Activated CD4-positive, alpha-beta T cell treated with anti-CD3 and anti-CD28 coated beads, Interleukin-2, amount 50 U/mL, for 16 hours (primary cell): ENCODE measurements at places on chromosomes 1 and 21.

GRCh38 chr1:226332947-226333346, 24.0 kb upstream of the LIN9 start:
- no peak for DNase-seq

DNA sequence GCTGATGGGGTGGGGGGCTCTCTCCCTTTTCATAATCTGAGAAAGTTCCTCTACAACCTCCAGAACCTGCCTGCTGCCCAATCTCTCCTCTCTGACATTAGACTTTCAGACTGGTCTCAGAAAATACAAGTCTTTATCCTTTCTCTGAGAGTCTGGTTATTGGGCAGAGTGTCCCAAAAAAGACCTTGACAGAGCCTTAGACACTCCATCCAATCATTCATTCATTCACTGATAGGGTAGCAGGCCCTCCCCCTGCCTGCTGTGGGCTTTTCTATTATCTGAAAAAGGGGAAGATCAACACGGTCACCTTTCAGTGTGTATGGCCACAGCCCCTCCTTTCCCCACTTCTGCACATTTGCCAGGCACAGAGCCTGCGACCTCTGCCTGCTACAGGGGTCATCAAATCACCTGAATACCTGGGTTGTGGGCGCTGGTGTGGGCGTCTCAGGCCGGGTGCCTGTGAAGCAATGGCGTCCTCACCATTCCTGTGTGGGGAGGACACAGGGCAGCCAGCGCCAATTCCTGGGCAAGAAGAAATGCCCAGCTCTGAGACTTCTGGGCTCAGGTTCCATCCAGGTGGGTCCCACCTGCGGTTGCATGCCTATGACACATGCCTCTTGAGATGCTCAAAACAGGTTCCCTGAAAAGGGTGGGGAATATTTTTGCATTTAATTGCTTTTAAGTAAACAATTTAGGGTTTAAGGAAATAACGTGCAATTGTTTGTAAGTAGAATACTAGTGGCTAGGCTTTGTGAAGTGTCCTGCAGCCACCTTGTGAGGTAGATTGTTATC, 52.8 kb downstream of the ELK4 start:
- no peak for DNase-seq

DNA sequence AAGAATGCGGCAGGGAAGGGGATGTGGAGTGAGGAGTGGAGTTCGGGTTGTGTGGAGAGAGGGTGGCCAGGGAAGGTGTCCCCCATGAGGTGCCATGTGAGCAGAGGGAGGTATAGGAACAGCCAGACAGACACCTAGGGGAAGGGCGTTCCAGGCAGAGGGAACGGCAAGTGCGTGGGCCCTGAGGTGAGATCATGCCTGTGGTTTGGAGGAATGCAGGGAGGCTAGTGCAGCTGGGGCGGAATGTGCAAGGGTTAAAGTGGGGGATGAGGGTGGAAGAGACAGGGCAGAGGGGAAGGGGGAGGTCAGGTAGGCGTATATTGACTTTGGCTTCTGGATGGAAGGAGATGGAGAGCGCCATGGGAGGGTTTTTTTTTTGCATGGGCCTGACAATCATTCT, 31.6 kb upstream of the PADI6 start:
- no peak for DNase-seq

DNA sequence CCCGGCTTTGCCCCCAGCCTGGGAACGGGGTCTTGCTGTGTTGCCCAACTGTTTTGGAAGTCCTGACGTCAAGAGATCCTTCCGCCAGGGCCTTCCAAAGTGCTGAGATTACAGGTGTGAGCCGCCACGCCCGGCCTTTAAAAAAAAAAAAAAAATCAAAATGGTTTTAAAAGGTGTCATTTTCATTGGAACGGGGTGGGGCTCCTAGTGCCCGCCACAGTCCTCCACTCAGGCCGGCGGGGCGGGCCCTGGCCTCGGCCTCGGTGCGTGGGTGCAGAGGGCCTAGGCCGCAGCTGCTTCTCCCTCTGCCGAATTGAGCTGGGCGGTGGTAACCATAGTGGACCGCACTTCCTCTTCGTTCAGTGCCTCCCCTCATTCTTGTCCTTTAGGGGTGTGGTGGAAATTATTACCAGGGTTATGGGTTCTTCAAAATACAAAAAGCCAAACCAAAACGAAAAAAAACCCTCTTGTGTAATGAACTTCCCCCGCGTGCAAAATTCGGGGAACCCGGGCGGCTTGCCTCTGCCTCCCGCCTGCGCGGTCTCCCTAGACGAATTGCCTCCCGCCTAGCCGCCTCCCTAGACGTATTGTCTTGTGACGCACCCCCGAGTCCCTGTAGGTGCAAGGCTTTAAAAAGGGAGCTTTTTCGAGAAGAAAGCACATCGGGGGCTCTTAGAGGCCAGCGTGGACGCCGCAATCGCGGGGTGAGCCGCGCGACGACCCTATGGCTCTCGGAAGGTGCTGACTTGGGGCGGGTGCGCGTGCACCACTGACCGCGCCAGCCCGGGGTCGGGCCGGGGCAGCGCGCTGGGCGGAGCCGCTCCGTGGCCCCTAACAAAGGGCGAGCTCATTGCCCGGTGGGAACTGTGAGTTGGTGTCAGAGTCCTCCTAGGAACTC, 10.5 kb upstream of the SPEN start:
- peak; percentile 47 for DNase-seq

DNA sequence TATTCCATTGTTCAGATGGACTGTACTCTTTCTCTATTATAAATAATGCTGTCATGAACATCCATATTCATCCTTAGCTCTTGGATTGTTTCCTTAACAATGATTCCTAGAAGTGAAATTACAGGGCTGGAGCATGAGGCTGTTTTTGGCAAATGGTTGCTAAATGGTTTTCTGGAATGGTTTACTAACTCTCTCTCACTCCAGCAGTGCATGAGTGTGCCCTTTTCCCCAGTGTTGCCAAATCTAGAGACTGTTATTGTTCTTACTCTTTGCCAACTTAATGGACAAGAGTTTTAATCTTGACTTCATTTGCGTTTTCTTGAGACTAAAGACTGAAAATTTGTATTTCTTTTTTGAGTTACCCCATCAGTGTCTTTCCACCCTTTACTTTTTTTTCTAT, 113.0 kb downstream of the PAPPA2 start:
- no peak for DNase-seq

DNA sequence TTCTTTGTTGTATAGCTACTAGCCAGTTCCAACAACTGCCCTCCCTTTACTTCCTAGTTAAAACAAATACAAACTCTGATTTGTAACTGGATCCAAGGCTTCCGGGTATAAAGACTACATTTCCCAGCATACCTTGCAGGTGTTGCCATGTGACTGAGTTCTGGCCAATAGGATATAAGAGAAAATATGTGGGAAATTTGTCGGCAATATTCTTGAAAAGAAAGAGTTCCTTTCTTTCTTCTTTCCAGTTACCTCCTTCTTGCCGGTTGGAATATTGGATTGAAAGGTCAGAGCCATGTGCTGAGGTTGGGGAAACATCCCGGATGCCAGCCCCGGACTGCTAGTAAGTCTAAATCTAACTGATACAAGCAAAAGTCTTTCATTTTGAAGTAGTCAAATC, 23.0 kb upstream of the ZBTB40 start:
- peak; percentile 68 for DNase-seq

DNA sequence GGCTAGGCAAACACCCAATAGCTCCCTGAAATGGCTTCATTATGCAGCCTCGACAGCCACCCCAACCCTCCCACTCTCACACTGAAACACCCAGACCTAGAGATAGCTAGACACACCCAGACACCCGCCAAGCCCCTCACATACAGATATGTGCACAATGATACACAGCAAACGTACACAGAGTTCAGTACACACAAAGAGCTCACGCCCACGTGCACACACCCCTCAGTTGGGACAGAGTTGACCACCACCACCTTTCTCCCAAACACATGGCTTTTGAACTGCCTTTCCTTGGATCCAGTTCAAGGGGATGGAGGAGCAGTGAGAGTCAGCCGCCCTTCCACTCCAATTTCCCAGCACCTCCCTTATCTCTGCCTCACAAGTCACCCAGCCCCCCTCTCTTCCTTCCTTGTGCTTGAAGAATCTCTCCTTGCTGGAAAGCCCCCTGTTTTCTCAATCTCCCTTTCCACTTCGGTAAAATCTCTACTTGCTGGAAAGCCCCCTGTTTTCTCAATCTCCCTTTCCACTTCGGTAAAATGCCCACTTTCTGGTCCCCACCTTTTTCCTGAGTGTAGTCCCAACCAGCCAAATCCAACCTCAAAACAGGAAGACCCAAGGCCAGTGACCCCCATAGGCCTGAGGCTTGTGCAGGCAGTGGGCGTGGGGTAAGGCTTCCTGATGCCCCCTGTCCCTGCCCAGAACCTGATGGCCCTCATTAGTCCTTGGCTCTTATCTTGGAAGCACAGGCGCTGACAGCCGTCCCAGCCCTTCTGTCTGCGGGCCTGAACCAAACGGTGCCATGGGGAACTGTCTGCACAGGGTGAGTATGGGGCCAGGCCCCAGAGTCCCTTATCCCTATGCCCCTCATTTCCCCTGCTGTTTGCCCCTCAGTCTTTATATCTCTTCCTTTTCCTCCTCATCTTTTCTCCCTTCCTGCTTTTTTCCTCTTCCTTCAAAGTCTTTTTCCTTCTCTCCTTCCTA, at the start of gene ACKR1:
TSS of gene ACKR1 (plus strand) at position 715 of the 981 bp plus-strand sequence. CDS start at position 800, 85 bp downstream.
- DNase-seq = no peak

DNA sequence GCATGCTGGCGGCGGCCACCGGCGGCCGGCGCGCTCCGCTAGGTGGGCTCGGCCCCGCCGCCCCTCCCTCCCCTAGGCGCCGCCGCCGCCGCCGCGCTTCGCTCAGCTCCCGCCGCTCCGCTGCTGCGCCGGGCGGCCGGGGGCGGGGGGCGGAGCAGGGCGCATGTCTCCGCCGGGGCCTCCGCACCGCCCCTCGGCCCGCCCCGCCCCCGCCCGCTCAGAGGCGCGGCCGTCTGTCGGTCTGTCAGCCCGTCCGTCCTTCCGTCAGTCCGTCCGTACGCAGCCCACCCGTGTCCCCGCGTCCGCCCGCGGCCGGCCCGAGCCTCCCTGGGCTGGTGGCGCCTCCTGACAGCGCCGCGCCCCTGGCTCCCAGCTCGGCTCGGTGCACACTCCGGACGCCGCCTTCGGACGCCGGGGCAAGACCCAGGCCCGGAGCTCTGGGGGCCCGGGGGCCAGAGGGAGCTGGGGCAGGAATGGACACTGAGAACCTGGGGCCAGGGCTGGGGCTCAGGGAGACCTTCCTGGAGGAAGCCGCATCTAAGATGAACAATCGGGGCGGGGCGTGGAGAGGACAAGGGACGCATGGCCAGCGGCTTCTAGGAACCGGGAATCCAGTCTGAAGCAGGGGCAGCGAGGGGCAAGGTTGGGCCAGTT, at the start of gene GPR153:
TSS of gene GPR153 (minus strand) at position 138 of the 654 bp plus-strand sequence. CDS start 6,193 bp downstream, outside the sequence.
- DNase-seq = peak; percentile 25

GRCh38 chr1:186518395-186518794, 57.5 kb upstream of the PDC start:
- DNase-seq = no peak

GRCh38 chr1:94156096-94156625, 35.2 kb upstream of the ABCA4 start:
- no peak for DNase-seq

GRCh38 chr1:26553942-26554682, 24.6 kb downstream of the RPS6KA1 start:
- no peak for DNase-seq
